ENCODE measurements at places on chromosomes 2 and 18. TPM values are rescaled to one million over a fixed set of nuclear protein-coding genes. Genes with fewer than 3 reads are reported as not detected.

CABLES1 gene
- total RNA-seq: 1.2 TPM

DNA sequence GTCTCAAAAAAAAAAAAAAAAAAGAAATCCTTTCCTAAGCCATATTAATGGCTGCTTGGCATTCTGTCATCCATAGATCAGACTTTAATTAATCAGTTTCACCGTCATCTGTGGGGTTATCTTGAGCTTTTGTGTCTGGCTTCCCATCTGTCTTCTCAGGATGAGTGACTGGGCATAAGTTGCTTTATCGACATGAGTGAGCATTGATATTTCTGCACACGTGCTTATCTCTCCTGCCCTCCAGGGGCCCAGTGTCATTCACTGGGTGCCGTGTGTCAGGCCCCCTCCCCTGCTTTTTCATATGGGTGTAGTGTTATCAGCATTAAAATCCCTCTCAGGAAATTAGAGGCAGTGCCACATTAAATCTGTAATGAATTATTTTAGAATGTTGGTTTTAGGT is 65.6 kb downstream of the SH3BP4 start:
- DNase-seq: no peak
- H3K27ac ChIP-seq: no peak overlapping the region
- H3K36me3 ChIP-seq: peaks cover 1% of the 10 kb centered on the region
- H3K4me3 ChIP-seq: no peak overlapping the region

GRCh38 chr2:53515435-53516332 is 251.9 kb upstream of the CHAC2 start:
- H3K27ac ChIP-seq: no peak overlapping the region
- H3K27me3 ChIP-seq: peaks cover 4% of the 10 kb centered on the region
- no peaks in the 10 kb centered on the region for H3K36me3 ChIP-seq
- H3K4me3 ChIP-seq: no peak overlapping the region
- DNase-seq: no peak

GRCh38 chr18:25298853-25299274 is 53.1 kb downstream of the ZNF521 start:
- H3K36me3 ChIP-seq: no peaks in the 10 kb centered on the region
- DNase-seq: no peak
- H3K4me1 ChIP-seq: no peaks in the 10 kb centered on the region
- no peak overlapping the region for H3K4me3 ChIP-seq
- H3K27ac ChIP-seq: no peak overlapping the region

DNA sequence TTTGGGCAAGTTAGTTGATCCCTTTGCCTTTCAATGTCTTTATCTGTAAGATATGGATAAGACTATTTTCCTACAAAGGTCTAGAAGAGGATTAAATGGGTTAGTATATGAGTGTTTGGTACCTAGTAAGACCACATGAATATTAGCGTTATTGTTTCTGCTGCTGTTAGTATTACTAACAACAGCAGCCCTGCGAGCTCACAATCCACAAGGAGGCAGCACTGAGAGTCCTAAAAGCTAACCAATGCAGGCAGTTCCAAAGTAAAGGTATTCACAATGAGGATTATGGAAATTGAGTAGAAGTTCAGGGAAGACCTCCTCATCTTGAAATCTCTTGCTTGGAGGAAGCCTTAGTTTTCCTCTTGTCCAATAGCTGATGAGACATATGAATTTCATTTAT is 248.9 kb downstream of the TDRD15 start:
- no peak for DNase-seq
- H3K4me3 ChIP-seq: no peak overlapping the region
- no peaks in the 10 kb centered on the region for H3K4me1 ChIP-seq
- H3K27me3 ChIP-seq: no peaks in the 10 kb centered on the region

All from activated CD4-positive, alpha-beta memory T cell treated with anti-CD3 and anti-CD28 coated beads for 36 hours (primary cell).